ENCODE measurements at places on chromosomes 7 and 10.
A peak's percentile ranks its signal among the peaks of the same experiment; 100 is the strongest.

GRCh38 chr10:104333032-104333727, 5.1 kb downstream of the ITPRIP start:
- no peak for DNase-seq

DNA sequence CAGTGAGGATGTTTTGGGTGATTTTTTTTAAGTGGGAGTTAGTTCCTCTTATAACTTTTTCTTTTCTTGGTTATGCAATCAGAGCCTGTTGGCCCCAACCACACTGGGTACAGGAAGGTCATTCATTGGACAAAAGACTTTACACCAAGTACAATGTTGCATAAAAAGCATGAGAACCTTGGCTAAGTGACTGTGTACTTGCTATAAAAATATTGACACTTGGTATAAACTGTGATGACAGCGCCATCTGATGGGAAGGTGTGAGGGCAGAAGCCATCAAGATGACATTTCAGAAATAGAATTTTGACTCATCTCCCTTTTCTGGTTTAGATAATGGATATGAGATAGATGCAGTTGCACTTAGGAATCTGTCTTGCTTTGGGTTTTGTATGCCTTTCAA, 126.4 kb upstream of the CCDC6 start:
- peak; percentile 46 for DNase-seq

- no peak for DNase-seq
Measured at GRCh38 chr10:7968510-7969112, 85.9 kb upstream of the GATA3 start.

GRCh38 chr10:20281579-20281978, 465.3 kb downstream of the PLXDC2 start:
- DNase-seq, result no peak

- no peak for DNase-seq
Measured at GRCh38 chr7:48112401-48113165, 23.5 kb downstream of the UPP1 start.

- DNase-seq, result no peak
Measured at GRCh38 chr7:141558544-141559183, 7.5 kb downstream of the AGK start.

DNA sequence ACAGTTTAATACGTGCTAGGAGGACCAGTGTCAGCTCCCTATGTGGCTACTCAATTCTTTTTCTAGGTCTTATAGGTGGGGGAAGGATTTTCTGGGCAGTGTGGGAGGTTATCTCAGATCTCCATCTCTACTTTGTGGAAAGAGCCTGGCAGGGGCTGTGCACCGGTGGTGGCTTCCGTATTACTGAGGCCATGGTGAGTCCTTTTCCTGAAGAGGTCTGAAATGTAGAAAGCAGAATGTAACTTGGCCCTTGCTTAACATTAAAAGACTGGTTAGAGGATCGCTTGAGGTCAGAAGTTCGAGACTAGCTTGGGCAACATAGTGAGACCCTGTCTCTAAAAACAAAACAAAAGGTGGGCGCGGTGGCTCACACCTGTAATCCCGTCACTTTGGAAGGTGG, 2.7 kb upstream of the TPST1 start:
- DNase-seq, result no peak

Data from stimulated activated naive B cell treated with anti-CD40 and anti-IgM and Interleukin-4, amounts not matched to agents 10 μg/mL and 1 μg/mL and 100 μg/mL, for 72 hours (primary cell).